ENCODE measurements at places on chromosomes 7 and 10. TPM values are rescaled to one million over a fixed set of nuclear protein-coding genes. Genes with fewer than 3 reads are reported as not detected.

Gene C10orf53
- not detected for total RNA-seq

Gene TLX1
- not detected for total RNA-seq

Gene ELFN1
- total RNA-seq: 0.37 TPM

Gene CNTNAP2
- 0.10 TPM for total RNA-seq

Gene LRIT1
- total RNA-seq: not detected
